ENCODE measurements at places on chromosomes 7 and 10.

- no peak for DNase-seq
These were observed 85.9 kb upstream of the CXCL12 start for GRCh38 chr10:44470784-44471183.

DNA sequence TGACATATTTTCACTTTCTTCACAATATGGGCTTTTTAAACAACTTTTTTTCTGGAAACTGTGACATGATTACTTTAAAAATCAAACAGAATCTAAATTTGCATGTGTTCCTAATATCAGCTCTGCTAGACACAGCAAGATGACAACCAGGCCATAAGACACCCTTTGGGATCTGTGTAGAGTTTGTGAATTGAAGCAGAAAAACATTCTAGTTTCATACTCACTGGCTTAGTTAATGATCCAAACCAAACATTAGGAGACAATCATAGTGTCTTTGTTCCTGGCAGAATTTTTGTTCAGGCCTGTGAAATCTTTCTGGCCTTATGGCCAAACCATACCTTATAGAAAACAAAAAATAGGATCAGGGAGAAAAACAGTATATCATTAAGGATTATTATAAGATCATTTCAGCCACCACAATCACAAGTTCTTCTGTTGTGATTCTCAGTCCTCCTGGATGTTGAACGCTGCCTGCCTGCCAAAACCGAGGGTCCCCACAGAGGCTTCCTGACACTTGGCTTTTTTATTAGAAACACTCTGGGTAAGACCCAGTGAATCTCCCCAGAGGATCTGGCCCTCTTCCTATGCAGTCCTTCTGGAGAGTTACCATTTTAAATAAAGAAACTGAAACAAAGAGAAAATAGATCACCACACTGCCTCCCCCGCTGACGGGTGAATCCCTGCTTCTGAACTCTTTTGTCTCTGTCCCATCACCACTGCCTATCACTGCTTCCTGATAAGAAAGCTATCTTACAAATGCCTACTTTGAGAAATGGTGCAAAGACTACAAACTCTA lies 79.2 kb upstream of the PPP1R3C start:
- no peak for DNase-seq

- no peak for DNase-seq
These were observed 144.1 kb downstream of the C10orf105 start for GRCh38 chr10:71575451-71575850.

- no peak for DNase-seq
These were observed 5.0 kb upstream of the RBM17 start for GRCh38 chr10:6083523-6084475.

- DNase-seq: no peak
These were observed 440 bp upstream of the MINDY3 start for GRCh38 chr10:15860692-15861201.

DNA sequence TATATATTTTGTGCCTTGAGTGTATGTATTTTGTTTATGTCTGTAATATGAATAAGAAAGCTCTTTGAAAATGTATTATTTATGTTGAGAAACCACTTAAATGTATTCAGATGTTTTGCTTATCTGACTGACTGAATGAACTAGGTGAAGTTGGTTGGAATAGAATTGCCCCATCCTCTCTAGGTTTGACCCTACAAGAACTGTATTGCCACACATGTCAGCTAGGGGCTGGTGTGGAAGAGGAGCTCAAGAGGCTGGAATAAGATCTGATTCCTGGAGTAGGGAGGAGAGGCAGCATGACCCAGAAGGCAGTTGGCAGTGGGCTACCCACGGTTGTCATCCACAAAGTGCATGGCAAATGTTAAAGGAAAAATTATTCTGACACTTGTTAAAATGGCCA lies 9.1 kb downstream of the SSMEM1 start:
- no peak for DNase-seq

GRCh38 chr7:76086070-76086469 lies 38.2 kb downstream of the MDH2 start:
- DNase-seq: no peak

DNA sequence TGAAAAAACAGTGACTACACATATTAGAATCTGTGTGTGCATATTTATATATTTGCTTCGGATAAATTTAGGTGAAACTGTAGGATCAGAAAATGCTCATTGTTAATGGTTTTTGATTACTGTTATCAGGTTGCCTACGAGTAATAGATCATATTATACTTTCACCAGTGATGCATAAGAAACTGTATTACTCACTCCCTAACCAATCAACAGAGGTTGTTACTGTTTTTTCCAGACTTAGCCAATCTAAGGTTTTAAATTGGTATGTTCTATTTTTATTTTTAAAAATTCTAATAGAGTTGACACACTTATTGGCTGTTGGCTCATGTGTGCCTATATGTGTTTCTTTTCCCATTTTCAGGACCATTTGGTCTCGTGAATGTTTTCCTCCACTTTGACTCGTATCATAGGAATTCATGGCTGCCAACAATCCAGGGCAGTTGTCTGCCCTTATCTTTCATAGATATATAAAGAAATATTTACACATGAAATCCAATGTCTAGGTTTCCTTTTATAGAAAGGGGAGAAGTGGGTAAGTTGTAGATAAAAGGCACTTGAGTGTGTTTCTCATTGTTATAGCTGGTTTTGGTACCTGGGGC lies 59.2 kb downstream of the ANLN start:
- no peak for DNase-seq

DNA sequence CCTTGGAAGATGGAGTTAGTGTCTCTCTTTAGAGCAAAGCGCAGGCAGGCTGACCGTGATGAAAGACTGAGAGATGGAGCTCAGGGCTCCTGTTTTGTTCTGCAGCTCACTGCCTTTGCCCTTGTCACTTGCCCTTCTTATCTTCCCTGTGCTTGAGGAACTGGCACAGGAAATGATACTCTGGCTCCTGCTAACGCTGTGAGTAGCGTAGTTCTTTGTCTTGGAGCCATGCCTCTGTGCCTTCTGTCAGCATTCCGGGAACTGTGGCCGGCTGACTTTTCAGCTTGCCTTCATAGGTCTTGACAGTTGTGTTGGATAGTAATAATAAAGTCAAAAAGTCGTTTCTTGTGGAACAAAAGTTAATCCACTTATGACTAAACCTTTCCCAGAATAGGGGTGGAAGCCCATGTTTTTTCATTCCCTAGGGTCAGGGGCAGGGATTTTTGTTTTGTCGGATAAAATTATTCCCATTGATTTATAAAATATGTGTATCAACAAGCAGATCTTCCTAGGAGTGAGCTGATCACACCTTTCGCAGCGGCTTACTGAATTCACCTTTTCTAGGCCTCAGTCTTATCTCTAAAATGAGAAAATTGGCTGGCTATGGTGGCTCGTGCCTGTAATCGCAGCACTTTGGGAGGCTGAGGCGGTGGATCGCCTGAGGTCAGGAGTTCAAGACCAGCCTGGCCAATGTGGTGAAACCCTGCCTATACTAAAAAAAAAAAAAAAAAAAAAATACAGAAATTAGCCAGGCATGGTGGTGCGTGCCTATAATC lies 16.6 kb upstream of the TMEM236 start:
- peak; percentile 16 for DNase-seq

DNA sequence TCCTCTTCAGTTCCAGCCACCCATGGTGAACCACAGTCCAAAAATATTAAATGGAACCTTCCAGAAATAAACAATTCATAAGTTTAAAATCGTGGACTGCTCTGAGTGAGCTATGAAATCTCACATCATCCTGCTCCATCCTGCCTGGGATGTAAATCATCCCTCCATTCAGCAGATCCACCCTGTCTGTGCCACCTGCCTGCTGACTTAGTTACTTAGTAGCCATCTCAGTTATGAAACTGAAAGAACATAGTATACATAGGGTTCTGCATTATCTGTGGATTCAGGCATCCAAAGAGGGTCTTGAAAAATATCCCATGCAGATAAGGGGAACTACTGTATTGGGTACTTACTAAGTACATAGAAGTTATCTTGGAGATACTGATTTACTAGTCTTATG lies 89.0 kb downstream of the ST8SIA6 start:
- DNase-seq: no peak

DNA sequence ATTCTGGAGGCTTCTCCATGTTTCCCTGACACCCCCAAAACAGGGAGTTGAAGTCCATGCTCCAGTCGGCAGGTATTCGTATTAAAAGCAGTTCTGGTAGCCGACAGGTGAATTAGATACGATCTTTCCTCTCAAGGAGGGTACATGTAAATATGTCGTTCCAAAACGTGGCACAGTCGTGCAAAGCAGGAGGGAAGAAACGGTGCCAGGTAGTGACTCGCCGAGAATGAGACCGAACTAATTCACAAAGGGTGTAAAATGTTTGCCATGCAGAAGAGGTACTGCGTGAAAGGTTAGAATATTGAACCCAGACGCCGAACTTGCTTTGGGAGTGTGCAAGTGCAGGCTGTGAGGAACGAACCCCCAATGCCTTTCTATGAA lies 483 bp downstream of the EDRF1 start:
- DNase-seq: no peak

DNA sequence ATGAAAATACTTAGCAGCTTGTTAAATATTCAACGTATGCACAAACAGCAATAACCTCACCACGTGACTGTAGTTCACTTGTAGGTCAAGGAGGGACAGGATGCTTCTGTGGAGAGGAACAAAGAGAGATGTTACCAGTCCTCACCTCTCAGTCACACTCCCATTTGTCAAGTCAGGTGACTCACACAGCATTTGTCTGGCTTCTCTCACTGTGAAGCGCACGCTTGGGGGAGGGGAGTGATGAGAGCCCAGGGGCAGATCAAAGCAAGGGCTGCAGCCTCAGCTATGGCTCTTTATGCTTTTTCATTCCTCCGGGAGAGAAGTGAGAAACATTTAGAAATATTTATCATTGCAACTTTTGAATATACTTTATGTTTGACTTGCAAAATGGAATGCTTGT lies 2.9 kb upstream of the RBM20 start:
- DNase-seq: no peak

GRCh38 chr10:132054564-132054963 lies 11.2 kb upstream of the JAKMIP3 start:
- no peak for DNase-seq

DNA sequence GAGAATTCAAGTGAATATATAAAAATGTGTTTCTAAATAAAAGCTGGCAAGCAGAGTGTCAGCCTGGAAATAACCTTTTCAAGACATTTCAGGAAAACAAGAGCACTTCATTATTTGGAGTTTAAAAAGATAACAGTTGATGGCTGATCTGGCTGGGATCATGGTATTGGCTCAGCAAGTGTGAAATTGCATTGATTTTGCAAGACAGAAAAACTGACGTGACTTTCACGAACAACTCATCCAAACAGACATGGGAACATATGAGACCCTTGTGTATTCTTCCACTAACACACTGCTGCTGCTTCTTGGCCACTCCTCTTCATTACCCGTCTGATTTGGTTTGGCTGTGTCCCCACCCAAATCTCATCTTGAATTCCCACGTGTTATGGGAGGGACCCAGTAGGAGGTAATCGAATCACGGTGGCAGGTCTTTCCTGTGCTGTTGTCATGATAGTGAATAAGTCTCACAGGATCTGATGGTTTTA lies 108.5 kb downstream of the RAB18 start:
- DNase-seq: no peak

GRCh38 chr7:119957335-119957734 lies 315.6 kb upstream of the KCND2 start:
- DNase-seq: no peak

GRCh38 chr7:92052684-92053083 lies 81.6 kb downstream of the CYP51A1 start:
- DNase-seq: no peak

DNA sequence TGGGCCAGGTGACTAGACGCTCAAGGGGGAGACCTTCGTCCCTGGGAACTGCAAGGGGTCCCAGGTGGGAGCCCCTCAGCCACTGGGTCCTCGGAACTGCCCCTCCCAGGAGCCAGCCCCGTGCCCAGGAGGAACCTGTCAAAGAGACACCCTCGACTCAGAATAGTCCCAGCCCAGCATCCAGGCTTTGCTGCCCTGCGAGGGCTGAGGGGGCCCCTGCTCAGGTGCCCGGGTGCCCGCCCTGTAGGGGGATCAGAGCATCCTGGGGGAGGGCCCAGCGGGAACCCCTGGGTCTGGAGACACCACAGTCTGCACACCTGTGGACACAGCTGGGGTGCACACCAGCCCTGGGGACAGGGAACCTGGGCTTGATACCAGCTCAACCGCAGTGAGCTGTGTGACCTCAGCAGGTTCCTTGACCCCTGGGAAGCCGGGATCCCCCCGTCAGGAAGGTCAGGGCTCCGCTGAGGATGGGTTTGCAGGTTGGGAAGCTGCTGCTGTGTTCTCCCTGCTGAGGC lies 407 bp downstream of the ELN start:
- DNase-seq: no peak

- no peak for DNase-seq
These were observed 292.5 kb downstream of the CCDC3 start for GRCh38 chr10:12709000-12709401.

GRCh38 chr7:91519241-91520158 lies 255.3 kb downstream of the FZD1 start:
- DNase-seq: no peak

GRCh38 chr7:112398534-112398933 lies 51.7 kb upstream of the IFRD1 start:
- DNase-seq: no peak

GRCh38 chr7:42227936-42228591 lies 8.9 kb downstream of the GLI3 start:
- no peak for DNase-seq

GRCh38 chr7:17617380-17617779 lies 318.9 kb downstream of the AHR start:
- no peak for DNase-seq

- no peak for DNase-seq
These were observed 15.5 kb downstream of the ARMH3 start for GRCh38 chr10:102040305-102041050.

Measured in NCI-H1694 (cell line).